Immature natural killer cell (primary cell): ENCODE measurements at places on chromosomes 5 and 9. TPM values are rescaled to one million over a fixed set of nuclear protein-coding genes. Genes with fewer than 3 reads are reported as not detected.

CCL28 gene
- polyA plus RNA-seq, result 8.6 TPM

DNA sequence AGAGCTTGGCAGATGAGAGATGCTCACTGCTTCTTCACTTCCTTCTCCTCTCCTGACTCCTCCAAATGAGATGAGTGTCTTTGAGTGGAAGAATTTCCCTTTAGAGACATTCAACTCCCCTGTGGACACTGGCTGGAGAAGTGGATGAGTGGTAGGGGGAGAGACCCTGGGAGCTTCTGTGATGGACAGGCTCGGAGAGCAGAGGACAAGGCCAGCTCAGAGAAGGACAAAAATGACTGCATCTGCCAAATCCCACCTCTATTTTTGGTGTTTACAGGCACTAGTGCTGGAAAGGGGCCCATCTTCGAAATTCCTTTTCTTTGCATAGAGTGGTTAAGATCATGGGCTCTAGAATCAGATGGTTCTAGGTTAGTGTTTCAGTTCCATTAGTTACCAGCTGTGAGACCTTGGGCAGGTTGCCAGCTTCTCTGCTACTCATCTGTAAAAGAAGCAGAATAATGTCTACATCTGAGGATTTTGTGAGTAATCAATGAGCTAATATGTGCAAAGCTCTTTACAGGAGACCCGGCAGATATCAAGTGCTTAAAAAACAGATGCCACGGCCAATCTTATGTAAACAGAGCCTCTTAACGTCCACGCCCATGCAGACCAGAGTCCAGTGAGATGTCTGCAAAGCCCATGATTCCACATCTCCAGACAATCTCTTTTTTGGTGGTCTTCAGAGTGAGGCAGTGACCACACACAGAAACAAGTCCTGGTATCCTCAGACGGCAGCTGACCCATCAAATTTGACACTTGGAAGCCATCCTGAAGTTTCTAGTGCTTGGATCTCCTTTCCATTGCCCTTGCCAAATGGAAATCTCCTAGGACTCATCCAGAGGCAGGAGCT is 13.6 kb upstream of the COL27A1 start:
- DNase-seq, result no peak
- no peaks in the 10 kb centered on the region for H3K4me1 ChIP-seq
- no peaks in the 10 kb centered on the region for H3K36me3 ChIP-seq
- H3K27ac ChIP-seq, result no peak overlapping the region
- no peaks in the 10 kb centered on the region for H3K27me3 ChIP-seq

DNA sequence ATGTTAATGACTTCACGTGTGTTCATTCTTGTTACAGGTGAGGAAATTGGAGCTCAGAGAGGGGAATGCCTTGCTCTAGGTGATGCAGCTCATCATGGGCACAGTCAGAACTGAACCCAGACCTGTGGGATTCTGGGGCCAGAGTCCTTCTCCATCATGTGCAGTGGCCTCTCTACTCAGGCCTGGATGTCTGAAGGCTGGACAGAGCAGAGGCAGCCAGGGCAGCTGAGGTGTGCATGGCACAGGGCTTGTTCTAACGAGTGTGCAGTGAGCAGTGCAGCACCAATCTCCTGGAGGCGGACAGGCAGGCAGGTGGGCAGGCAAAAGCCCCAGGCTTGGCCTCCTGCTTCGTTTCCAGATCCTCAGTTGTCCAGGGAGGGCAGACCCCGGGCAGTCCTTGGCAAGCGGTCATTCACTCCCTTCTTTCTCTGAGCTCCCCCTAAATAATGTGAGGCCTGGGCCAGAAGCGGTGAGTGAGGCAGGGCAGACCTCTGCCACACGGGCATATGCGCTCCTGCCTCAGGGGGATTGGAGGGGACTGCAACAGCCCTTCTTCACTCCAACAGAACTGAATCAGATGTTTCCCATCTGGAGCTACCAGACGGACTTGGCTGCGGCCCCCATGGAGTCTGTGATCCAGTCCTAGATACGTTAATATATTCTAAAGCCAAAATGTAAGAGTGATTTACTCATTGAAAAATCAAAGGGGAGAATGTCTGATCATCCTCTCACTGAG is 68.7 kb upstream of the FSTL4 start:
- peaks cover 5% of the 10 kb centered on the region for H3K27me3 ChIP-seq
- no peaks in the 10 kb centered on the region for H3K36me3 ChIP-seq
- no peak overlapping the region for H3K27ac ChIP-seq
- DNase-seq, result no peak

DNA sequence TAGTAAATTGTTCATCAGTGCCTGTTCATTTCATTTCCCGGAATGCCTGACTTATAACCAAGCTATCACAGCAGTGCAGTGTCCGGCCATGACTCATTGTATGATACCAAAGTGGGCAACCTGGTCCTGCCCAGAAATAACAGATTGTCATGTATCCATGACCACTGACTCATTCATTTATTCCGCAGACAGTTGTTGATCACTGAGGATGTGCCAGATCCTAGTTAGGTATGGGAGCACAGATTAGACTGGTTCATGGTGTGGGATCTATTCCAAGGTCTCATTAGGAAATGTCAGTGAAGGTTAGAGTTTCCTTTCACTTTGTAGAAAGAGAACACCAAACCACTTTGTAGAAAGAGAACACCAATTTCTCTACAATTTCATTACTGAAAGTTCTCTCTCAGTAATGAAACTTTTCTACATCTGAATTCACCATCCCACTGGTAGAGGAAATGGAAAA is 8.7 kb downstream of the NREP start:
- H3K27ac ChIP-seq, result no peak overlapping the region
- H3K36me3 ChIP-seq, result no peaks in the 10 kb centered on the region

- H3K36me3 ChIP-seq, result no peaks in the 10 kb centered on the region
- H3K27me3 ChIP-seq, result peaks cover 9% of the 10 kb centered on the region
- peaks cover 38% of the 10 kb centered on the region for H3K4me1 ChIP-seq
These were observed 44.7 kb downstream of the RGS3 start for GRCh38 chr9:113508111-113508749.

ZDHHC11 gene
- not detected for polyA plus RNA-seq

FSTL4 gene
- not detected for polyA plus RNA-seq

DNA sequence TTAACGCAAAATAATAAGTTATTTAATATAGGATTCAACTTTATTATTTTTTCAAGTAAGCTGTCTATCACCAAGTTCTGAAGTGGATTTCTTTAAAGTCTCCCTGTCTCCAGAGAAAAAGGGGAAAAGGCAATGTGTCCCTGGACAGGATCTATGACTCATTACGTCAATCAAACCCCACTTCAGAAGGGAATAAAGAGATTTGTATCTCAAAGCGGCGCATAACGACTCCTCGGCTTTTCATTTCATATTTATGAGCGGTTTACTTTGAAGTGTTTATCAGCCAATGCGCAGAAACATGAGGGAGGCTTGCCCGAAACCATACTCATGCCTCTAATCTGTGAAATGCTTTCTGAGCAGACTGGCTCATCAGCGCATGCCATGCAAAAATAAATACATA is 938.6 kb upstream of the WWC1 start:
- no peak overlapping the region for H3K27ac ChIP-seq
- H3K4me1 ChIP-seq, result no peaks in the 10 kb centered on the region
- no peak overlapping the region for H3K4me3 ChIP-seq
- no peaks in the 10 kb centered on the region for H3K36me3 ChIP-seq
- no peaks in the 10 kb centered on the region for H3K27me3 ChIP-seq

SPATA31A7 gene
- polyA plus RNA-seq, result not detected

NEK6 gene
- polyA plus RNA-seq, result 13.8 TPM

- no peak overlapping the region for H3K27ac ChIP-seq
- H3K36me3 ChIP-seq, result no peaks in the 10 kb centered on the region
- peaks cover 14% of the 10 kb centered on the region for H3K27me3 ChIP-seq
- no peak for DNase-seq
These were observed 24.6 kb upstream of the CER1 start for GRCh38 chr9:14747111-14747510.

DNA sequence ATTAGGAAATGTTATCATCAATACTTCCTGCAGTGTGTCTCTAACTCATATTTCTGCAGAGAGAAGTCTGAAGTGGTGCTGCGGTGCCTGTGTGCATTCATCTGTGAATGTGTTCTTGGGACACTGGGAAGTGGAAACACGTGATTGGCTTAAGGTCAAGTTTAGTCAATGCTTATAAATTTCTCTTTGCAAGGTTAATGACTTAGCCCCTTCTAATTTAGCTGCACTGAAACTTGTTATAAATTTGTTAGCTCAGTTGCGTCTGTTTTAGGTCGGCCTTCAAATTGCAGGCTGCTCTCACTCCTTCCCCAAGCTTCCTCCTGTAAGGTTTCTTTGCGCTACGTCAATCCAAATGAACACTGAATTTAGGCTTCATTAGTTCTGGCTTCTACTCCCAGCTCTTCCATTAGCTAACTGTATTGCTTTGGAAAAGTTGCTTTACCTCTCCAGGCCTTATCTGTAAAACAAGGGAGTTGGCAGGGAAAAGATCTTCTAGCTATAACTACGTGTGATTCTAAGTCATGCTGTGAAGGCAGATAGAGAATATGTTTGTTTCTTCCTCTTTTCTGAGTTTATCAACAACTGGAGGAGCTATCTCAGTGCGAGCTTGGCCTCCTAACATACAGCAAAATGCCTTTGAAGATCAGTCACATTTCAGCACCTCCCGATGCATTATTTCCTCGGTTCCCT is 341.8 kb downstream of the NFIB start:
- H3K27me3 ChIP-seq, result peaks cover 2% of the 10 kb centered on the region
- H3K4me3 ChIP-seq, result no peak overlapping the region
- H3K4me1 ChIP-seq, result no peaks in the 10 kb centered on the region
- DNase-seq, result no peak
- no peak overlapping the region for H3K27ac ChIP-seq

DNA sequence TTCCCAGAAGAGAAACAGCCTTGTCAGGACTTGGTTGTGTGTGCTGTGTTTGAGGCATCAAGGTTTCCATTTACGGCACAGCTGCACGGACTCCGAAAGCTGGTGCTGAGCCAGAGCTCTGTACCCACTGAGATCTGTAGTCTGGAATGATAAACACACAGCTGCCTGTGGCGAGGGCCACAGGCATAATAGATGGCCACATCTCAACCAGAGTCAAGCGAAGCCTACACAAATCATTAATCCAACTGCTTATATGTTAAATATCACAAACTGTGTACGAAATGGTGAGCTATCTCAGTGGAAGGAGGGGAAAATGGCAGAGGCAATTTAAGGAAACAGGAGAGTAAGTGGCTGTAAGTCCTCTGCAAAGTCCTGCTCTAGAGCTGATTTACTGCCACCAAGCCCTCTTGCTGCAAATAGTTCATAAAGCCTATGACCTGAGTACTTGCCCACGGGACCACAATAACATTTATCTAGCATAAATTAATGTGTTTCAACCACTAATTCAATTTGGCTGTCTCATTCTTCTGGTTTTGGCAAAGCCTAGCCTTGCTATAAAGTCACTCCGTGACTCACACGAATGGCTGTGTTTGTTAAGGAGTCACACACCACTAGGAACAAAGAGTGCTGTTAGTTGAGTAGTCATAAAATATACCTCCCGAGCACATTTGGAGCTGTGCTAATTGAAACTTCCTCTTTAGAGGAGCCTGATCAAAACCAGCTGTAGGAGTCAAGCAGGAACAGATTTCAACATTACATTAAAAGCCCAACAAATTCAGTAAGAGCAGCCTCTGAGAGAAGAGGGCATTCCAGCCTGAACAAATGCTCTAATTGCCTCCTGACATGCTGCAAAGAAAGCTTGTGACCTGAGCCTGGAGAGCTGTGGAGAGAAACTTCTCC is 738.6 kb upstream of the ZNF608 start:
- no peaks in the 10 kb centered on the region for H3K36me3 ChIP-seq
- H3K27me3 ChIP-seq, result no peaks in the 10 kb centered on the region
- H3K4me1 ChIP-seq, result no peaks in the 10 kb centered on the region
- no peak for DNase-seq
- no peak overlapping the region for H3K27ac ChIP-seq
- no peak overlapping the region for H3K4me3 ChIP-seq

DNA sequence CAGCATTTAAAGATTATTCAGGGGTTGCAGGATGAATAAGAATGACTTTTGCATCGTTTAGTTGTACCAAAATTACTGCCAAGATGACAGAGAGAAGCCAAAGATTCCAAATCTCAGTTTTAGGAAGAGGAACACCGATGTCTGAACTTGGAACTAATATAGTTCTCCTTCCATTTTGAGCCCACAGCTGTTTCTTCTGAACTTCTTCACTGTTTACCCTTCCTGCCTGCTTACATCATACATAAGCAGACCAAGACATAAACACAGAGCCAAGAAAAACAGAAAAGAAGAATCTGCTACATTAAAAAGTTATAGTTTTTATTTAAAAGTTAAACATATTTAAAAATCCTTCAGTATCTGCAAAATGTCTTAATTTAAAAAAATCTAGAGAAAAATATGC is 146.9 kb upstream of the RAPGEF1 start:
- H3K4me1 ChIP-seq, result no peaks in the 10 kb centered on the region
- peaks cover 2% of the 10 kb centered on the region for H3K27me3 ChIP-seq
- H3K36me3 ChIP-seq, result peaks cover 14% of the 10 kb centered on the region
- no peak for DNase-seq

DNA sequence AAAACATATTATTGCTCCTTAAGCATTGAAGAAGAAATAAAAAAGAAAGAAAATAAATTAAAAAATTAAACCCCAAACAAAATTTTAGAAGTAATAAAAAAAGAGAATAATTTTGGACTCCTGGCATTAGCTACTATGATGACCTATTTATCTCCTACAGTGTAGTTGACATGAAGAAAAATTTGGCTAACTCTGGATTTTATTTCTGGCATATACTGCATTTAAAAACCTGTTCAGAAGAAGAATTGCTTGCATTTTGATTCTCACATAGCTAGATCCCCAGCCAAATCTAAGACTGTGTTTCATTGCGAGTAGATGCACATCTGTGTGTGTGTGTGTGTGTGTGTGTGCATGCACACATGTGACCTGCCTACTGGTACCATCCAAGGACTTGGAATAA is 30.1 kb upstream of the GABRG2 start:
- H3K27me3 ChIP-seq, result no peaks in the 10 kb centered on the region
- no peak overlapping the region for H3K27ac ChIP-seq
- no peak overlapping the region for H3K4me3 ChIP-seq
- no peaks in the 10 kb centered on the region for H3K4me1 ChIP-seq

DNA sequence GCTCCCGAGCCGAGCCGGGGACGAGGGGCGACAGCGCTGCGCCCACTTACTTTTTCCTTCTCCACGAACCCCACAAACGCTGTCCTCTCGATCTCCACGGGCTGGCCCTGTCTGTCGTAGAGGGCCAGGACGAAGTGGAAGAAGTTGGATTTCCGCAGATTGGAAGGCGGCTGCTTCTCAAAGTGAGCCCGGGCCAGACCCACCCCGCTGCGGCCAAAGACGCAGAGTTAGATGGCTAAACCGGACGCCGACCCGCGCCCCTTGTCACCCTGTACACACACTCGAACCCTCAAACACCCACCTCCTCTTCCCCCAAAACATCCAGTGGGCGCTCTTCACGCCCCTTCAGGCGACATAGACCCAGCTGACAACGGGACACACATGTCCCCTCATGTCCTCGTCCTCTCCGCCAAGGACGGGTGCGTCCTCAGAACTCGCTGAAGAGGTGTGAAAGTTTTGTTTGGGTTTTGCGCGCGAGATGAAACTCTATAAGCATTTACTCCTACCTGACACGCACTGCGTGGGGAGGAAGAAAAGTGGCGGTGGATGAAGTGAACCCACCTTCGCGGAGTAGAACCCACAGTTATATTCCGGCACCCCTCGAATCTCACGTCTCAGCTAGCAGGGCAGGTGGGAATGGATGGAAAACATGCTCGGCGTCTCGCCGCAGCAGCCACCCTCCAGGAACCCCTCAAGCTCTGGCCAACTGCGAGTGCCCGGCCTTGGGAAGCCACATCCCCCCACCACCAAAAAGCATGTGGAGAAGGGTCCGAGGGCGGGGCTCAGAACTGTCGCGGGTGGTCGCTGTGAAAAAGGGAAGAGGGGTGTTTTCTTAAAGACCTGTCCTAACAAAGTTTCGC is 2.6 kb downstream of the EBF1 start:
- no peak overlapping the region for H3K27ac ChIP-seq
- peaks cover 42% of the 10 kb centered on the region for H3K4me1 ChIP-seq
- peak overlapping the region; percentile 86 for H3K4me3 ChIP-seq
- no peaks in the 10 kb centered on the region for H3K36me3 ChIP-seq
- peaks cover 25% of the 10 kb centered on the region for H3K27me3 ChIP-seq
